ENCODE measurements at places on chromosomes 6 and 20.

GRCh38 chr6:136979206-136979605, 57.1 kb downstream of the SLC35D3 start:
- no peak for DNase-seq

DNA sequence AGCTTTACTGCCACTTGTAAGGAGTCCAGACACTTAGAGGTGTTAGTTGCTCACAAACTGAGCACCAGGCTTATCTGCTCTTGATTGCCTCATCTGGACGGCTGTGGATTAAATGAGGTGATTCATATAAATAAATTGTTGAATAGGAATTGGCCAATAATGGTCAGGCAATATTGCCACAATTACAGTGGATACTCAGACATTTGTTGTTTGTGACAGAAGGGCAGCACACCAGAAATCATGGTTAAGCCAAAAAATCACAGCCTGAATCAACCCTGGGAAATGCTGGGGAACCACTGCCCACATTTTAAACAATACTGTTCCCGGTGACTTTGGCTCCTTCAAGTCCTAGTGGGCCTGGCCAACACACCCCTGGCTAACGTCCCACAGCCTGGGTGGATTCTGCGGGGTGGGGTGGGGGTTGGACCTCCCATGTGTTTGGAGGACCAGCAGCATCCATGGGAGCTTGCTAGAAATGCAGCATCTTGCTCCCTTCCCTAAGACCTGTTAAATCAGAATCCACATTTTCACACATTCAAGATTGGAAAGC, 29.5 kb upstream of the SPDEF start:
- no peak for DNase-seq

DNA sequence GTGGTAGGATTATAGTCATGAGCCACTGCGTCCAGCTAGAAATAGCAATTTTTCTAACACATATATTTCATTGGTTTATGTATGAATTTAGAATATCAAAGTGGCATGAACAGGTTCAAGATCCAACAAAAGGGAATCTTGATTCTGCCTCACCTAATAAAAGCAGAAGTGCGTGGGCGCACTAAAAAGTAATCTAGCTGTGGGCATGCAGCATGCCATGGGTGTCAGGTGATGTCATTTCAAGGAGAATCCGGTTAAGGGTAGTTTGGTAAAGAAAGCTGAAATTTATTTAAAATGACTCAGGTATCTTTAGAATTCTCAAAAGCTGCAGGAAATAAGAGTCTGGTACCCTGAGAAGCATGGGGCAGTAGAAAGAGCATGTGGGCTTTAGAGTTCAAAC, 17.6 kb downstream of the LRRN4 start:
- no peak for DNase-seq

GRCh38 chr20:36886859-36887751, 11.2 kb downstream of the TLDC2 start:
- DNase-seq = peak; percentile 53

GRCh38 chr20:38298768-38299288, 5.1 kb upstream of the BPI start:
- DNase-seq = no peak

DNA sequence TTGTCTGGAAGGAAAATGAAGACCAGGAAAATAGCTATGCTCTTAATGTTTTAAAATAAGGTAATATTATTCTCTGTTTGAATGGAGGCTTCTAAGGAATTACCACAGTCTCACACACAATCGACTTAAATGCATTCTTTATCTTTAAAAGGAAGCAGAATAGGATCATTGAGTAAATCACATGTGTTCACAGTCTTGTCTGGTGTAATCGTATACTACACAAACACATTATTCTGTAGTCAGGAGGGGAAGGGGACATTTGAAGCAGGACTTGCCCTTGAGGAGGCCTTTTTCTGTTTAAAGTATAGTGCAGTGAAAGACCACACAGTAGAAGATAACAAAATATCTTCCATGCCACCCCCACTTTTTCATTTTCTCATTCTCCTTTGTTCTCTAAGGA, 20.6 kb upstream of the REV3L start:
- DNase-seq = no peak

- DNase-seq = no peak
Observed at GRCh38 chr6:15864708-15865062, 201.9 kb upstream of the DTNBP1 start.

DNA sequence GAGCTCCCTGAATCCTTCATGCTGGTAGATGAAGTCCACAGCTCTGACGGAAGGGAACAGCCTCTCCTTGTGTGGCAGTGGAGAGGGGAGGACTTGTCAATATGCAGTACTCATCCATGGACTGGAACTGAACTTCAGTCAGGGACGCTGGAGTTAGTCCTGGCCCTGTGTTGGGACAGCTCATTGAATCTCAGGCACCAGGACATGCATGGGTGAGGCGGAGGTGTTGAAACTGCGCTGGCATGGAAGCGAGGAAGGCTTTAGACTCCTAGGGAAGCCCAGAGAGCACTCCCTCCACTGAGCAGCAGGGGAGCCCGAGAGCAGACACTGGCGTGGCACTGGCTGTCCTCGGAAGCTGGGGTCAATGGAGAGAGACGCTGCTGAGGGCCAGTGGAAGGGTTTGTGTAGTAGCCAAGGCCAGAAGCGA, 161.3 kb upstream of the GGTLC1 start:
- no peak for DNase-seq

DNA sequence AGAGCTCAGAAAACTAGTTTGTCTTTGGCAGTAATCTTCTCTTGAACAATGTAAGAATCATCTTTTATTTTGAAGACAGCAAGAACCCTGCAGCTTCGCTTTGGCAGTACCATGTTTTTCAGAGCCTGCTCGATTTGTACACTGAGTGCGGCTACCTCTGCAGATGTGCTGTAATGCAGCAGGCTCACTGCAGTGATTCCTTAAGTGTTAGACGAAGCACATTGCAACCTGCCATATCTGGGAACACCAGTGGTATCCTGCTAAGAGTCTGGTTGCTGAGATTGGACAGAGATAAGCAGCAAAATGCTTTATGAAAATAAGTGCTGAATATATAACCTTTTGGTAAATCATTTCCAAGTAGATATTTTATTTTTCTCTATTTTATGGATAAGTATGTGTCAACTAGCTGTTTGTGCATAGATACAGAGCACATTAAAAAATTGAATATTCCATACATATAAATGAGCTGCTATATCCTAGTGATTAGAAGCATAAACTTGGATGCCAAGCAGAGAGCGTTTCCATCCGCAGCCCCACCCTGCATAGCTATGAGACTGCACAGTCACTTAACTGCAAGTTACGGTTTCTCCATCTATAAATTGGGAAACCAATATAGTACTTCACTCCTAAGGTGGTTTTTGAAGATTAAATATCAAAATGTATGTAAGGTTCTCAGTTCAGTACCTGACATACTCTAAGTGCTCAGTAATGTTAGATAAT, 328.3 kb downstream of the FARS2 start:
- no peak for DNase-seq

All from activated naive CD4-positive, alpha-beta T cell (primary cell).